ENCODE measurements at places on chromosomes 4 and X. TPM values are rescaled to one million over a fixed set of nuclear protein-coding genes. Genes with fewer than 3 reads are reported as not detected.

Gene PWWP3B
- not detected for total RNA-seq

DNA sequence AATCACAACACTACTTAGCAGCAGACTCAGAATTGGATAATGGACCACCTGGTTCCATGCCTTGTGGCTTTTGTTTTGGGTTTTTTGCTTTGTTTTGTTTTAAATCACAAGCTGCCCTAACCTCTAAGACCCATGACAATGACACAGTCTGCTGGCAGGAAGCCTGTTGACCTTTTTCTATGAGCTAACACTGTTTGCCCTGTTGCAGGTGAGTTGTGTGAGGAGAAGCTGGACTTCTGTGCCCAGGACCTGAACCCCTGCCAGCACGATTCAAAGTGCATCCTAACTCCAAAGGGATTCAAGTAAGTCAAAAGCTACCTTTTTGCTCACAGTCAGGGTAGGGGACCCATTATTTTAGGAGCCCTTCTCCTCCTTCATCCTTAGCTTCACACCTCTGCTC is 110.8 kb upstream of the PACRGL start:
- no peak for DNase-seq

Gene MTMR8
- 2.3 TPM for total RNA-seq

Gene IGSF1
- total RNA-seq, result not detected

Gene TBC1D19
- total RNA-seq, result 4.8 TPM

GRCh38 chr4:86935853-86936733 is 1.3 kb downstream of the AFF1 start:
- DNase-seq, result peak; percentile 84

DNA sequence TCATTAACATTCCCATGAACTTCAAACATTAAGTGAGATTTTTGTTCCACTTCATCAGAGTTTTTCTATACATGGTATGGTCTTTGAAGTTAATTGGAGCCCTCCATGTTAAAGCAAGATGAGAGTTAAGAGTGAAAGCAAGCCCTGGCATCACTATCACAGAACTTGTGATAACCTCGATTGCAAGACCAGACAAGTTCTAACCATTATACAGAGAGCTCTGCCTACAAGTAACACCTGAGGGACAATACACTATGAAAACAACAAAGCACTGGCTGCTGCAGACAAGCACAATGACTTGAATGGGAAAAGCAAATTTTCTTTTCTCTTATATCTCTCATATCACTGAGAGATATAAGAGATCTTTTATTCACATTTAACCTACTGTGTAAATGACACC is 126.6 kb upstream of the GYPA start:
- no peak for DNase-seq

Gene PPP1R3F
- 8.5 TPM for total RNA-seq

- peak; percentile 71 for DNase-seq
Observed at GRCh38 chrX:12946838-12947544, 27.9 kb upstream of the TMSB4X start.

DNA sequence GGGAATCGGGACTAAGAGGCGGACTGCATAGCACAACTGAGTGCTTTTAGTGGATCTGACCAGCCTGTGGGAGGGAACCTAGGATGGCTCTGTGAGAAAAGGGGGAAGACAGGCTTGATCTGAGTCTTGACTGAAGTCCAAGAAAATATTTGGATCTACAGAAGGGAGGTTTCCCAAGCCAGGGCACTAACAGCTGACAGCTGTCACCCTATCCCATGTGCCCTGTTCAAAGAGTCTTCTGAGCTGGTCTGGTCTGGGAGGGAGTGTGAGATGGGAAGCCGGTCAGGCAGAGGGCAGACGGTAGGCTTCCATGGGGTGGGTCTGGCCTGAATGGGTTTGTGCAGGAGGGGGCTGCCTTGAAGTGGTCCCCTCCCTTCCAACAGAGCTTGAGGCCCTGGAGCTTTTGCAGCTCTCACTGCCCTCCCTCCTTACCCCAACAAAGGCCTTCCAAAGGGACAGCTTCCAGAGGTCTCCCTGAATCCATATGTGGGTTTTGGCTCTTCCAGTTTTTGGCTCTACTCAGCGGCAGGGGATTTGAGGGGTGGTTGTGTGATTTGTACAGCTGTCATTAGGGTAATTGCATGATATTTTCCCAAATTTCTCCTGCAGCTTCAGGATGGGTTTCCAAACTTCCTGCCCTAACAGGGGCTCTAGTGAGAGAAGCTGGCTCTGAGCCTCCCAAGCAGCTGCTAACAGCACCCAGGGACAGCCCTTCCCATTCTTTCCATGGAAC is 643.7 kb downstream of the BCOR start:
- no peak for DNase-seq

Gene GPRASP2
- total RNA-seq, result 2.6 TPM
